ENCODE measurements at places on chromosomes 16 and 17.

DNA sequence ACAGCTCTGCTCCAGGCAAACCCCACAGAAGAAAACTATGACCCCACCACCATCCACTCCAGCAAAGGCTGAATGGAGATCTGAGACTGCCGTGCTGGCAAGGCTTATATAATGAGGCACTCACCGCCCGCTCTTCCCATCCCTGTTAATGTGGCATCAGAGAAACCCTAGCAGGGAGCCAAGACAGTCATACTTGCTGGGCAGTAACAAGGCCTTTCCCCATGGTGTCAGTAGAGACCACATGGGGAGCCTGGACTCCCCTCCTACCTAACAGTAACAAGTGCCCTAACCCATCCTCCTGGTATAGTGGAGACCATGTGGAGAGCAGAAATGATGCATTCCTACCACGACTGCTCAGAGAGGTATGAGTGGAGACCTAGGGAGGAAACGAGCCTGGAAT, 235.2 kb downstream of the C16orf78 start:
- no peak for DNase-seq

DNA sequence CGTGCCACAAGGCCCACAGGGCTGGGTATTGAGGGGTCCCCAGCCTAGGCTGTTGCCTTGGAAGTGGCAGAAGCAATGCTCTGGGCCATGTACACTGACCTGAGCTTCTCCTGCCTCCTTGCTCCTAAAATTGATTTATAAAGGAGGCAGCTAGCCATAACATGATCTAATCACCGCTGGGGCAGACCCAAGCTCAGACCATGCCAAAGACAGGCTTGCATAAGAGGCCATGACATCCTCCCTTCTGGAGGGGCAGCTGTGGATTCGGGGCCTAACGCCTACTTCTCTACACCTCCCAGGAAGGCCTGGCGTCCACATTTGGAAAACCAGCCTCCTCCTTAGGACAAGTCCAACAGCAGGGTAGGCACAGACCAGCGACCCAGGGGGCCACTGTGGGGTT, 12.3 kb downstream of the HSD11B2 start:
- DNase-seq: no peak

- DNase-seq: no peak
These were observed 457.4 kb downstream of the SLC39A11 start for GRCh38 chr17:72635034-72635635.

DNA sequence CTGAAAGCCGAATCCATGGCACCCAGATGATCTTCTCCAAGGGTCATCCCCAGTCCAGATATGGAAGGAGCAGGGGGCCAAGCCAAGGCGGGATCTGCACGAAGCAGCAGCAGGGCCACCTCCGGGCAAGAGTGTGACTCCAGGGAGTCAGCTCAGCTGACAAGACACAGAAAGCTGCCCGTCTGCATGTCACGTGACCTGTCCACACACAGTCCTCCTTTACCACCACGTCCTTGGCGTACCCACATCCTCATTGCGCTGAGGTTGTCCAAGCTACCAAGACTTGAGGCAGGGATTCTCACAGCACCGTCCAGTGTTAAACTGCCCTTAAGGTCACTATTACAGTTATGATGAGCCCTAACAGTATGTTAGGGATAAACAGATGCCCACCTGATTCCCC, 11.3 kb upstream of the CYTH1 start:
- DNase-seq: no peak

GRCh38 chr17:44522883-44523671, 19.9 kb upstream of the GPATCH8 start:
- DNase-seq: peak; percentile 85

DNA sequence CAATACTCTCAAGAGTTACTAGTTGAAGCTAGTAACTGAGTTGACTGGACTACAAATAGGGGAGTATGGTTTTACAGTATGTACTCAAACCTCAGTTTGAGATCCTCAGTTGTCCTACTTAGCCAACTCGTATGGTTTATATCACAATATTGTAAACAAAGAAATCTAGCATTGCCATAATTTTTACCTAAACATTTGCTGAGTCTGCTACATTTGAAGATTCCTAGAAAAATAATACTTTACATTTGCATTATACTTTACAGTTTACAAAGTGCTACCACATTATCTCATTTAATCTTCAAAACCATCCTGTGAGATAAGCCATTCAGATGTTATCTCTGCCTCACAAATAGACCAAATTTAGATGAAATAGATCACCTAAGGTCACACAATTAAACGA, 16.3 kb downstream of the CBX1 start:
- DNase-seq: no peak

DNA sequence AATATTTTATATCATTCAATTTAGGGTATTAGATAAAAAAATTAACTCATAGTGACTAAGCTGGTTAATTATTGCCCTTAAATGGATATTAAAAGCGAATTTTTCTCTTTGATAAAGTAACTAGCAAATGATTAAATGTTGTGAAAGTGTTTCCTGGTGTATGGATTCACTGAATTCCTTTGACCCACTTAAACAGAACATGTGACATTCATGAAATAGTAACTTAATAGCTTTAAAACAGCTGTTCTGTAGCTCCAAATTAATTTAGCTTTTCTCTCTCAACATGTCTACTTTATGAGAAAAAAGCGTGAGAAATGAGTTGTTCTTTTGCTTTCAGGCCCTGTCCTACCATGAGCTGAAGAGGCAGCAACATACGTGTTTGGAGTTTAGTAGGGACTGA, 36.4 kb upstream of the APPBP2 start:
- DNase-seq: no peak

- DNase-seq: no peak
These were observed 14.3 kb upstream of the SCIMP start for GRCh38 chr17:5248821-5249479.

- DNase-seq: no peak
These were observed 22.9 kb upstream of the CDH13 start for GRCh38 chr16:82603784-82604411.

GRCh38 chr17:12403881-12404398, 261.8 kb upstream of the MYOCD start:
- no peak for DNase-seq

DNA sequence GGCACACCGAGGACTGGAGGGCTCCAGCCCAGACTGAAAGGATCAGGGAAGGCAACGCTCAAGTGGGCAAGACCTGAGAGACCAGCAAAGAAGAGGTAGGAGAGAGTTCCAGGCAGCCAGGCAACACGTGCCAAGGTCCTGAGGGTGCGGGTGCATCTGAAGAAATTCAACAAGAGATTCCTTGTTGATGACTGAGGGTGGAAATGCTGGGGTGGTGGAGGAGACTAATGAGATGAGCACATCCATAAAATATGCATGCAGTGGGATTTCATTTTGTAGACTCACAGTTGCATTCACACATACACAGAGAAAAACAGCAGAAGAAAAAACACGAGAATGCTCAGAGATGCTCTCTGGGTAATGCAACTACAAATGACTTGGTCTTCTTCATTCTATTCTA, 154.8 kb upstream of the FOXF1 start:
- no peak for DNase-seq

- no peak for DNase-seq
These were observed 5.6 kb upstream of the HSBP1 start for GRCh38 chr16:83802135-83802534.

DNA sequence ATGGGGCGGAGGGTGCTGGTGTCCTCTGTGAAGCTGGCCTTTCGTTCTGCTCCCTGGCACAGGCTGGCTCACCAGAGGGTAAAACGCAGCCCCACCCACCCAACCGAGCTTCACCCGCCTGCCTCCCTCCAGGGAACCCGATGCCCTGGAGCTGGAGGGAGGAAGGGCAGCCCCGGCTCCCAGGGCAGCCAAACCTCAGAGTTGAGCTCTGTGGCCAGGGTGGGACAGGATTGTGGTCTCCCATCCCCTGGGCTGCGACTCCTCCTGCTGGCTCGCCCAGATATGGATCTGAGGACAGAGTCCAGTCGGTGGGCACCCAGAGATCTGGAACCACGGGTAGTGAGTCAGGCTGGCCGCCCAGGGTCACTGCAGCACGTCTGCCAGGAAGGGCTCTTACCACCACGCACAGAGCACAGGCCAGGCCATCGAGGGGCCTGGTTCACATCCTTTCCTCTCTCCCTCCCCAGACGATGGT, 42.6 kb upstream of the CHMP6 start:
- no peak for DNase-seq

GRCh38 chr17:1008008-1008761, 11.3 kb downstream of the TIMM22 start:
- no peak for DNase-seq

DNA sequence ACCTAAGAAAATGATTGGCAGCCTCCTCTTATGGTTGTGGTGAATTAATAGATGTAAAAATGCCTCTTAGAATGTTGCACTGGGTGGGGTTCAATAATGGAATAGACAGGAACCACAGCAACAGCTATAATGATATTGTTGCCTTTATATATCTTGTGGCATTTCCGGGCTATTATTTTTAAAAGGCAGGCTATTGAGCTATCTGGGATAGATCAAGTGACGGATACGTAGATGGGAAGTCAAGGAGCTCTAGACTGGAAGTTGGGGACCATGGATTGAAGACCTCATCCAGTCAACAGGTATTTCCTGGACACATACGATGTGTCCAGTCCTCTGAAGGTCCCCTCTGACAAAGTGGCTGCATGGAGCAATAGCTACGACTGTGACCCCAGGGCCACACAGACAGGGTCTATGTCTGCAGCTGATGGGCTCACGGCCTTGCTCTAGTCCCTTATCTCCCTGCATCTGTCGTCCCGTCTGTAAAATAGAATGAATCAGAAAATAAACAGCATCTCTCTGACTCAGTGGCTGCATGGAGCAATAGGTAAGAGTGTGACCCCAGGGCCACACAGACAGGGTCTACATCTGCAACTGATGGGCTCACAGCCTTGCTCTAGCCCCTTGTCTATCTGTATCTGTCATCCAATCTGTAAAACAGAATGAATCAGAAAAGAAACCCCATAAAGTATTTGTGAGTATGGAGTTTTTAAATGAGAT, 117.7 kb upstream of the FOXF1 start:
- no peak for DNase-seq

- DNase-seq: no peak
These were observed 33.9 kb downstream of the AXIN1 start for GRCh38 chr16:318628-319027.

GRCh38 chr16:67842509-67843342, 606 bp downstream of the THAP11 start:
- DNase-seq: peak; percentile 61

DNA sequence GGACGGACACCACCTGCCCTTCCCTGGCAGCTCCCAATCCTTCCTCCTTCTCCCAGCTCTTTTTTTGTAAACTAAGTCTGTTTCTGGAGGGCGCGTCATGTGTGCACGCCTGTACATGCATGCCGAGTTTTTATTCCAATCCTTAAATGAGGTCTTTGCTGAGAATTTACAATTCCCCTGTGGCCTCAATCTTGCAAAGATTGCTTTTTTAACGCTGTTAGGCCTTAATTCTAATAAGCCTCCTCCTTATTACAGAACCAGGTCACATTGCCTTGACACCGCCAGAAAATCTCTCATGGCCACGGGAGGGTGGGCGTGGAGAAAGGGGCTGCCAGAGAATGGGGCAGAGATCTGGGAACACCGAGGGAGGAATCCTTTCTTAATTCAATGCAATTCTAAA, 17.6 kb downstream of the RBFOX3 start:
- DNase-seq: no peak

GRCh38 chr17:66791347-66791746, 43.6 kb upstream of the CACNG5 start:
- peak; percentile 4 for DNase-seq

DNA sequence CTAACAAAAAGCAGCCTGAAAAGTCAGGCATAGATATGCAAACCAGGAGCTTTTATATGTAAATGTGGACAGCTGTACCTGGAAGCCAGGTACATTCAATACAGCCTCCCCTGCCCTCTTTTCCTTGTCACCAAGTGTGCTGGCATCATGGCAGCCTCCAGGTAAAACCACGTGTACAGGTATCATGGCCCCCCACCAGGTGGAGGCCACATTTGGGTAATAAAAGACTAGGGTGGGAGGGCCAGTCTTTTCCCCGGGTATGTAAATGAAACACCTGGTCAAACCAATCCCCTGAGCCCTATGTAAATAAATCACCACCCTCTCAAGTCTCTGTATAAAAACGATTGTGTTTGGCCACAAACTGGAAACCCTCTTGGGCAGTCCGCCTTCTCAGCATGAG, 226.4 kb upstream of the GOT2 start:
- no peak for DNase-seq

GRCh38 chr17:5282642-5283217, 646 bp downstream of the RABEP1 start:
- DNase-seq: peak; percentile 44

GRCh38 chr16:23186171-23186570, 3.6 kb downstream of the SCNN1G start:
- DNase-seq: no peak

DNA sequence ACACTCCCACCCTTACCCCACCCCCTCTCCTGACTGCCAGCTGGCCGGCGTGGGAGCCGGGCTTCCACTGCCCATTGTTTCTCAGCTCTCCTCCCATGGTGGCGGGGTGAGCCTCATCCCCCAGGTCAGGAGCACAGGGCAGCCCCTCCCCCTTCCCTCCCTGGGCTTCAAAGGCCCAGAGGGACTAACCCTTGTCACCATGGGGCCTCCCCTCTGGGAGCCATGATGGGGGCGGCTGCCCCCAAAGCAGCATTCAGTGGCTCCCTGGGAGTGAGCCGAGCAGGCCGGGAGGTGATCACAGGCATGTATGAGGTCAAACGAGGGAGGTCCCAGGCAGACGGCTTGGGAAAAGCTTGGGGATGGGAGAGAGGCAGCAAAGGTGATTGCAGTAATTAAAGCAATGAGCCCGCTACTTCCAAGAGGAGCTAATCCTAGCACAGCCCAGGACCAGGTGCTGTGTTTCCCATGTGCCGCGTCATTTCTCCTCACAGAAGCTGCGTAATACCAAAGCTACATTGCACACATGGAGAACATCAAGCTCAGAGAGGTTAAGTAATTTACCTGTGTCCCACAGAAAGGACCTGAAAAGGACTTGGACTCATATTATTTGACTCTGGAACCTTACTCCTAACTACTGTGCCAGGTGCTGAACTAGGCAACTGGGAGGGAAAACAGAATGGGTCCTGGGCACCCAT, 24.5 kb downstream of the CDK5RAP3 start:
- DNase-seq: no peak

- no peak for DNase-seq
These were observed 42.9 kb upstream of the BHLHA9 start for GRCh38 chr17:1227365-1227764.

- no peak for DNase-seq
These were observed 9.2 kb downstream of the CFAP97D1 start for GRCh38 chr17:43789482-43789881.

DNA sequence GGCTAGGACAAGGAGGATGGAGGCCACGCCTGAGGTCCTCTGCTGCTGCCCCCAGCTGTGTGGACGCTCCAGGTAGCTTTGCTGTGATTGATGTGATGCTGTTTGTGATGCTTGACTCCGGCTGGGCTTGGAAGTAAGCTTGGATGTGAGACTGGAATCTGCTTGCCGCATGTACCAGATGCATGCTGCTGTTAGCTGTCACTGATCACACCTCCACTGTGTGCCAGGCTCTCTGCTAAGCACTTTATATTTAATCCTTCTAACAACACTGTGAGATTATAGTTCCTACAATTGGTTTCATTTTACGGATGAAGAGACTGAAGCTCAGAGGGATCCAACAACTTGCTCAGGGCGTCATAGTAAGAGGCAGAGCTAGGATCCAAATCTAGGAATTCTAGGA, 23.5 kb downstream of the SNX29 start:
- DNase-seq: no peak

- DNase-seq: peak; percentile 92
These were observed 9.2 kb downstream of the PIGQ start for GRCh38 chr16:578870-579405.

GRCh38 chr16:24713379-24713778, 16.1 kb upstream of the TNRC6A start:
- no peak for DNase-seq

- DNase-seq: peak; percentile 74
These were observed 45.9 kb downstream of the SOCS3 start for GRCh38 chr17:78313735-78314648.

GRCh38 chr16:67888331-67888730, 3.6 kb downstream of the NRN1L start:
- DNase-seq: no peak
